T follicular helper cell (primary cell): ENCODE measurements at places on chromosomes 5 and 9.

- no peak for DNase-seq
These were observed 122.8 kb downstream of the ARHGEF28 start for GRCh38 chr5:73748510-73749400.

- DNase-seq = no peak
These were observed 19.5 kb downstream of the TRIM32 start for GRCh38 chr9:116706310-116707290.

- no peak for DNase-seq
These were observed 30.5 kb upstream of the DMRTA1 start for GRCh38 chr9:22415941-22416691.

DNA sequence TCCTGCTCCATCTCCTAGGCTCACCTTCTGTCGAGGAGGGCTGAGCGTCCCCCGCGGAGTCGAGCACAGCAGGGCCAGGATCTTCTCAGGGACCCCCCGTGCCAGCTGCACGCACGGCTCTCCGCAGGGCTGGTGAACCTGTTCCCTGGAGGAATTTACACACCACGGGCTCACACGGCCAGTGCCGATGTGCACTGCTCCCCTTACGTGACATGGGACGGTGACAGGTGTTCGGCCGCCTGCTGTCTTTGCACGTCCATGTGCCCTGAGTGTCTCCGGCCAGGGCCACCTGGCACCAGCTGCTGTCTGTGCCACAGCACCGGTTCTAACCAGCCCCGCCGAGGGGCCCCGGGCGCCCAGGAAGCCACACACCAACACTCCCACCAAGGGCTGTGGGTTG lies 8.7 kb upstream of the AGPAT2 start:
- no peak for DNase-seq

GRCh38 chr5:65204966-65205365 lies 276.8 kb downstream of the ADAMTS6 start:
- no peak for DNase-seq

DNA sequence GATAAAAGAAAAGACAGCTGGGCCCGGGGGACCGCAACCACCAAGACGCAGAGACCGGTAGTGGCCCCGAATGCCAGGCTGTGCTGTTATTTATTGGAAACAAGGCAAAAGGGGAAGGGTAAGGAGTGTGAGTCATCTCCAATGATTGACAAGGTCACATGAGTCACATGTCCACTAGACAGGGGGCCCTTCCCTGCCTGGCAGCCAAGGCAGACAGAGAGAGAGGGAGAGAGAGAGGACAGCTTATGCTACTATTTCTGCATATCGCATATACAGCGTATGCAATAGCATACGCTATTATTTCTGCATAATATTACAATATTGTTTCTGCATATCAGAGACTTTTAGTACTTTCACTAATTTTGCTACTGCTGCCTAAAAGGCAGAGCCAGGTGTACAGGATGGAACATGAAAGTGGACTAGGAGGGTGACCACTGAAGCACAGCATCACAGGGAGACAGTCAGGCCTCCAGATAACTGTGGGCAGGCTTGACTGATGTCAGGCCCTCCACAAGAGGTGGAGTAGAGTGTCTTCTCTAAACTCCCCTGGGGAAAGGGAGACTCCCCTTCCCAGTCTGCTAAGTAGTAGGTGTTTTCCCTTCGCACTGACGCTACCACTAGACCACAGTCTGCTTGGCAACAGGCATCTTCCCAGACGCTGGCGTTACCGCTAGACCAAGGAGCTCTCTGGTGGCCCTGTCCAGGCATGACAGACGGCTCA lies 50.3 kb downstream of the RFX3 start:
- DNase-seq = no peak

- no peak for DNase-seq
These were observed 31.3 kb upstream of the LMX1B start for GRCh38 chr9:126582427-126582826.

DNA sequence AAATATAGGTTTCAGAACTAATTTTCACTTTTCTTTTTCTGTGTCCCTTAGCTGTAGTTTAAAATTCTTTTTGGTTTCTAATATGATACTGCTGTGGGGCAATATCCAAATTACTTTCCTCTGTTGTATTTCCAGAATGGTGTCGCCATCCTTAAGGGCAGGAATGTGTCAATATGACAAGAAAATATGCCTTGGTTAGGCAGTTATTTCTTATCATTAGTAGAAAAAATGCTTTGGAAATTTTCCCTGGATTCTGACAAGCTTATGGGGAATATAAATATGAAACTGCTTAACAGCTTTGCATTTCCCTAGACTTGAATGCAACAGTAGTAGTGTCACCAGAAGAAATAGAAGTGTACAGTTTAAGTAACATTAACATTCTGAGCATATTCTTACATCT lies 29.4 kb downstream of the ANKRD34B start:
- DNase-seq = no peak

DNA sequence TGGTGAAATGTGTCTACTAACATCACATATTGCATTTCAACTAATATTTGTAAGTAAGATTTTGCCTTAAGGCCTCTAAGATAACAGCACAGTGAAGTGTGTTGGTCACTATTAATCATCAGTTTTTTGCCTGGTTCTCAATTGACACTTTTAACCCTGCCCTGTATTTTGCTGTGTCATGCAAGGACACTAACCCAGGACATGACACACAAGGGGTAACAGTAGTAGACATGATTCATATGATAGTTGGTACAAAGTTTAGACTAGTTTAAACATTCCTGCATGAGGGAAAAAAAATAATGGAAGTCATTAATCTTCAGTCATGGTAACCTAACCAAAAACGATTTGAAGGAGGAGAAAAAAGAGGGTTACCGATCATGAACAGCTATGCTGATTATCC lies 207.0 kb downstream of the DEPDC1B start:
- no peak for DNase-seq

- DNase-seq = no peak
These were observed 363.5 kb downstream of the MAN2A1 start for GRCh38 chr5:110053205-110053604.

DNA sequence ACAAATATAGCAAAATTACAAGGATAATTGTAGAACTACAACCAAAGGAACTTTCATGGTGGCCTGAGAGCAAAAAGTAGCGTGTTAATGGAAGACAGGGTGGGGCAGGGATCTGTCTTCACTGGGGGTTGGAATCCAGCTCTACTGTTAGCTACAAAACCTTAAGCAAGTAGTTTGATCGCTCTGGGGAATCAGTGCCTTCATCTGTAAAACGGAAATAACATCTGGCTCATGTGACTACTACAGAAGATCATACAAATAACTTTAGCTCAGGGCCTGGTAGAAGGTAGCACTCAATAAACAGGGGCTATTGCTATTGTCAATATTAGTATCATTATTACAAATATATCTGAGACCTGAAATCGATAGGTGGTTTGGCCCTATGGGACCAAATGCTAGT lies 40.4 kb downstream of the ZNF608 start:
- no peak for DNase-seq

GRCh38 chr5:3678801-3679200 lies 83.2 kb downstream of the IRX1 start:
- DNase-seq = no peak

GRCh38 chr5:174972291-174972690 lies 247.9 kb downstream of the MSX2 start:
- no peak for DNase-seq

DNA sequence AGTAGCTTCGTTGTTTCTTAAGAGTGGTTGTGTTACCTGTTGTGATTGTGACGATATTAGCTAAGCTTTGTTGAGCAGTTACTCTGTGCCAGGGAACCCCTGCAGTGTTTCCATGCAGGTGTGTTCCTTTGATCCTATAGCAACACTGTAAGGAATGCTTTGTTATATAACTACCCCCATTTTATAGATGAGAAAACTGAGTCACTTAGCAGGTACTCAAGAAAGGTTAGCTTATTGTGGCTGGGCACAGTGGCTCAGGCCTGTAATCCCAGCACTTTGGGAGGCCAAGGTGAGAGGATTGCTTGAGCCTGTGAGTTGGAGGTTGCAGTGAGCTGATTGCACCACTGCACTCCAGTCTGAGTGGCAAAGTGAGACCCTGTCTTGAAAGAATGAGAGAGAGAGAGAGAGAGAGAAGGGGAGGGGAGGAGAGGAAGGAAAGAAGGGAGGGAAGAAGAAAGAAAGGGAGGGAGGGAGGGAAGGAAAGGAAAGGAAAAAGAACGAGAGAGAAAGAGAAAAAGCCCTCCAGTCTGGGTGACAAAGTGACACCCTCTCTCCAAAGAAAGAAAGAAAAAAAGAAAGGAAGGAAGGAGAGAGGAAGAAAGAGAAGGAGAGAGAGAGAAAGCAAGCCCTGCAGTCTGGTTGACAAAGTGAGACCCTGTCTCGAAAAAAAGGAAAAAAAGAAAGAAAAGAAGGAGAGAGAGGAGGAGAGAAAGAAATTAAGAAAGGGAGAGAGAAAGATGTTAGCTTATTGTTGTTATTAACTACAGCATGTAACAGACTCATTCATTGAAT lies 85.6 kb upstream of the RARS1 start:
- DNase-seq = no peak

DNA sequence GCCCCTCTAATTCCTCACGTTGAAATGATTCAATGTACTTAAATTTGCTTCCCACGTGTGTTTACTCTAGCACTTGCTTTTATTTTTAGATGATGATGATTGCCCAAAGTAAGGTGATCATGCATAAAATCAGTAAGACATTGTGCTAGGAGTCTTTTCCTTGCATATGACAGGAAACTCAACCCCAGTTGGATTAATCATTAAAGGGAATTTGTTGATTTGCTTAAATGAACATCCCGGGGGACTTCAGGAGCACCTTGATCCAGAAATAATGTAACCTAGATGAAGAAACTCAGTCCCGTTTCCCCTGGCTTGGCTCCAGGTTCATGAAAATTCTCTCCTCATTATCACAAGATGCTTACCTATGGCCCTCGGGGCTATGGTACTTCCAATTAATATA lies 106.1 kb upstream of the STC2 start:
- DNase-seq = no peak

- DNase-seq = no peak
These were observed 58.7 kb upstream of the TLE1 start for GRCh38 chr9:81748091-81748490.

- DNase-seq = no peak
These were observed 219.0 kb upstream of the CDH12 start for GRCh38 chr5:23072179-23072578.

DNA sequence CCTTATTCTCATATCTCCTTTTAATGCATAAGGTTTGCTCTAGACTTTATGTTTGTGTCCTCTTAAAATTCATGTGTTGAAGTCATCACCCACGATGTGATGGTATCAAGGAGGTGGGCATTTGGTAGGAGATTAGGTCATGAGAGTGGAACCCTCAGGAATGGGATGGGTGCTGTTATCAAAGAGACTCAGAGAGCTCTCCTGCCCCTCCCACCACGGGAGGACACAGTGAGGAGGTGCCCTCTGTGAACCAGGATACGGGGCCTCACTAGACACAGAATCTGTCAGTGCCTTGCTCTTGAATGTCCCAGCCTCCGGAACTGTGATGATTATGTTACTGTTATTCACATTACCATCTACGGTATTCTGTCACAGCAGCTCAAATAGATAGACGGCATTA lies 359.0 kb downstream of the IRX1 start:
- no peak for DNase-seq

- no peak for DNase-seq
These were observed 77.5 kb downstream of the DPYSL3 start for GRCh38 chr5:147432323-147432722.

DNA sequence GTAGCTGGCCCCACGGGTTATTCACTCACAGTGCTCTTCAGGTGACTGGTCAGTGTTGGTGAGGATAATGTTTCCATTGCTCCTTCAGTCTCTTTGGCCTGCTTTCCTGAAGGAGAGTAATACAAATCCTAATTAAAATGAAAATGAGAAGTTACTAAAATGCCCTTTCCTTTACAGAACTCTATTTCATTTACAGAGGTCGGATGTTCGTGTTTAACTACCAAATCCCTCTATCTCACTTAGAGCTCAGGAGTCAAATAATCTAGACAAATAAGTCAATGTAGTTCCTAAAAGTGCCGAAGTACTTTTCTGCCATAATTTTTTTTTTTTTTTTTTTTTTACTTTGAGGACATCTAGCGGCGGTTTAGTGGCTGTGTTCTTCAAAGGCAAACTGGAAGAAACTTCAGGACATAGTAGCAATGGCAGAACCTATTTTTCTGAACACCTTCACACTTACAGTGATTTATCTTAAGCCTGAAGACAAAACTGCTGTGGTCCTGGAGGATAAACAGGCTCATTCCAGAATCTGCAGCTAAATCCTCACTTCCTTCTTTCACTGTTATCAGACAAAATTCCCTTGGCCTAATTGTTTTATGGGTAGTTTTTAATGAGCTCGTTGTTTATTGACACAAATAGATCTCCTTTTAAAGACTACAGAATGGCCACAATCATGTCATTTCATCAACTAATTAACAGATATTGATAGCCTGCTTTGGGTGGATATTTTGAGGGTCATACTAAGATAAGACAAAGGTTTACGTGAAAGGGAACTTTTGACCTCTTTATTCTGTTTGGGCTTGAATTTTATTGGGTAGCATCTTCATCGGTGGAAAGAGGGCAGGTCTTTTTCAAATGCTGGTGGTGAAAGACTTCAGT lies 207.6 kb upstream of the DMRTA1 start:
- DNase-seq = no peak

- DNase-seq = no peak
These were observed 199.9 kb upstream of the PIK3R1 start for GRCh38 chr5:68015381-68016302.

GRCh38 chr5:128202320-128202719 lies 118.8 kb downstream of the SLC12A2 start:
- DNase-seq = no peak

GRCh38 chr9:111925017-111925770 lies 28.6 kb downstream of the UGCG start:
- DNase-seq = no peak

- DNase-seq = no peak
These were observed 4.8 kb downstream of the IRF1 start for GRCh38 chr5:132485641-132486317.

- DNase-seq = no peak
These were observed 1590.2 kb downstream of the EFNA5 start for GRCh38 chr5:106080535-106080934.

GRCh38 chr9:37952731-37953130 lies 48.8 kb upstream of the SLC25A51 start:
- no peak for DNase-seq

GRCh38 chr5:568061-568781 lies 43.9 kb upstream of the CEP72 start:
- DNase-seq = no peak

DNA sequence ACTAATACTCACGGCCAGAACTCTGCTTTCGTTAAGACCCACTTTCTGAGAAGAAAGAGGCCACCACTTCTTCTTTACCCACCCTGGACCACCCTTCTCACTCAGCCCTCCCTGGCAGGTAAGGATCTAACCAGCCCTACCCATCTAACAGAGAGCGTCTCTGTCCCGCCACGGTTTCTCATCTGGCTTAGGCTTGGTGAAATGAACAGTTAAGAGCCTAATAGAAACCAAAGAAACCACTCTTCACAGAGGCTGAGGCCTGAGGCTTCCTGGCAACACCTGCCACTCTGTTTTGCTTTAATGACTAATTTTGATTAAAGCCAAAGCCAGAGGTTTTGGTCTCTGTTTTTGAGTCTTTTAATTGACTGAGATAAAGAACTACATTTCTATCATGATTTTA lies 354.1 kb upstream of the SLC30A5 start:
- no peak for DNase-seq
